ENCODE measurements at places on chromosomes 2 and 18.
A peak's percentile ranks its signal among the peaks of the same experiment; 100 is the strongest.

GRCh38 chr2:225512876-225513540 is 113.5 kb downstream of the NYAP2 start:
- DNase-seq = no peak

- no peak for DNase-seq
Measured at GRCh38 chr2:207697411-207697810, 14.0 kb upstream of the CCNYL1 start.

- DNase-seq = no peak
Measured at GRCh38 chr2:204213588-204213987, 277.0 kb downstream of the ICOS start.

DNA sequence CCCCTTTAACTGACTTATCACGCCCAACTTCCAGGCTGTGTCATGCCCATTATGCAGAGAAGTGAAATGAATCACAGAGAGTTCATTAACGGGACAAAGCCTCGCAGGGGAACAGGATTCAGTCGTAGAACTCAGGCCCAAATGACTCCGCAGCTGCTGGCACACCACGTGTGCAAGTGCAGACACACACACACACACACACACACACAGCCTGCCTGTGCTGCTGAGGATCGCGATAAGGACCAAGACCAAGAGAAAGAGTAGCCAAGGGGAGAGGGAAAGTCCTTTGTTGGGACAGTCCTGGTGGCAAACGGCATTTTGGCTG is 90.0 kb upstream of the TAF1B start:
- peak; percentile 95 for DNase-seq

DNA sequence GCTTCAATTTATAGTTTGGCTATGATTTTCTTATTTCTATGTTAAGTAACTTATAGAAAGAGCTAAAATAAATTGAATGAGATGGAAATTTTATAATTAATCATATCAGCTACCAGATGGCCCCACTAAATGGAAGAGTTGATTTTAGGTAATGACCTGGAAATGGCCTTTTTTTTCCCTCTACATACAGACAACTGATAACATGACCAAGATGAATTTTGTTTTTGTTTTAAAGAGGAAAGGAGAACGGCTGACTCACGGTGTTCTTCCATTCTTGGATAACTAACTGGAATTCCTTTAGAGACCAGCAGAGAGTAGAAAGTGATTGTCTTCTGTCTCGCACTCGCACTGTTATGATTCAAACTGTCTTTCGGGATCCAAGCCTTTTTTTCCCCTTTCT is 91.0 kb downstream of the TMEM185B start:
- no peak for DNase-seq

GRCh38 chr2:40396124-40396523 is 55.8 kb downstream of the SLC8A1 start:
- no peak for DNase-seq

- no peak for DNase-seq
Measured at GRCh38 chr2:239111401-239112100, 263.7 kb downstream of the TWIST2 start.

GRCh38 chr2:5612666-5613065 is 79.5 kb upstream of the SOX11 start:
- no peak for DNase-seq

DNA sequence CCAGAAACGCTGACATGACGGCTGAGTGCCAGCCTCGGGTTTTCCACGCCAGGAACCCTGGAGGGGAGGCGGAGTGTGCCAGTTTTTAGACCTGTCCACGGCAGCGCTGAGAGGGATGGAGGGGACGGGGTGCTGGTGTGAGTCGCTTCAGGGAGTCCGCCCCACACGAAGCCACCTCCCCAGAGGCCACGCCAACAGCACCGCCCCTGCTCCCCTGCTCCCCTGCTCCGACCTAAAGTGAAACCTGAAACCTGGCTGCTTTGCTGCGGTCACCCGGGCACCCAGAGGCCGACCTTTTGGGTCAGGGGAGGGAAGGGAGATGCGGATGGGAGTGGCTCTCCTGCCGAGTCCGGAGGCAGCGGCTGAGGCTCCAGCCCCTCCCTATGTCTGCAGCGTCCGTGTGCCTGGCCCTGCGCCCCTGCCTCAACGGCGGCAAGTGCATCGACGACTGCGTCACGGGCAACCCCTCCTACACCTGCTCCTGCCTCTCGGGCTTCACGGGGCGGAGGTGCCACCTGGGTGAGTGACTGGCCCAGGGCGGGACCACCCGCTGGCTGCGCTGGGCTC is 38.1 kb downstream of the SNED1 start:
- no peak for DNase-seq

DNA sequence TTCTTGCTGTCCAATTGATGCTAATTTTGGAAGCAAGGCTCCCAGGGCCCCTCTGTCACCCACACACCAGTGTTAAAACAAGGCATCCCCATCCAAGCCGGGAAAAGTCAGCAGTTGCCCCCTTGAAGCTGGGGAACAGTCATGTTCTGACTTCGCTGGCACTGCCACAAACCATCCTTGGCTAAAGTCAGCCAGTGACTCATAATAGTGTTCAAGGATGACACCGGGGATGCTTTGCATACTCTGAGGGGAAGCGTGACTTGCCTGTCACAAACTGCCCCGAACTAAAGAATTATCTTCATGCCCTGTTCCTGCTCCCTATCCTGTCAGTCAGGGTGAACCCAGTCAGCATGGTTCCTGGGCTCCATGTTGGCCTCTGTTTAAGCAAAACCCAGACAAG is 37.0 kb downstream of the TGFA start:
- peak; percentile 90 for DNase-seq

GRCh38 chr2:118049140-118049815 is 35.4 kb upstream of the CCDC93 start:
- DNase-seq = no peak

DNA sequence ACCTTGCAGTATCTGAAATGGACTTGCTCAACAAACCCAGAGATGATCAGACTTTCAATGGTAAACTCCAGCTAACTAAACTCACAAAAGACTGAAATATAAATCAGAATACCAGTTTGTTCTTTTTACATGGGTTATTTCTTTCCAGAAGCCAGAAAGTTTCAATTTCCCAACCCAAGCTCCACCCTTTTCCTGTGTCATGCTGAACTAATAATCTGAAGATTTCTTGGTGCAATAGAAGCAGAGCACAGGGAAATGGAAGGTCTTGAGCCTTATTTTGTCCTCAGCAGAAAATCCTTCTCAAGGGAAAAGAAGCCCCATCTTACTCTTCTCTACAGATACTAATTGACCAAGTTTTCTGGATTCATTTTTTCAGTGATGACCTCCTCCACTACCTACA is 93.3 kb upstream of the PAPOLG start:
- peak; percentile 56 for DNase-seq

GRCh38 chr2:123540291-123540690 is 484.8 kb upstream of the CNTNAP5 start:
- no peak for DNase-seq

GRCh38 chr2:54428108-54428831 is 27.9 kb upstream of the SPTBN1 start:
- no peak for DNase-seq

- DNase-seq = no peak
Measured at GRCh38 chr2:72255540-72255939, 107.9 kb upstream of the CYP26B1 start.

DNA sequence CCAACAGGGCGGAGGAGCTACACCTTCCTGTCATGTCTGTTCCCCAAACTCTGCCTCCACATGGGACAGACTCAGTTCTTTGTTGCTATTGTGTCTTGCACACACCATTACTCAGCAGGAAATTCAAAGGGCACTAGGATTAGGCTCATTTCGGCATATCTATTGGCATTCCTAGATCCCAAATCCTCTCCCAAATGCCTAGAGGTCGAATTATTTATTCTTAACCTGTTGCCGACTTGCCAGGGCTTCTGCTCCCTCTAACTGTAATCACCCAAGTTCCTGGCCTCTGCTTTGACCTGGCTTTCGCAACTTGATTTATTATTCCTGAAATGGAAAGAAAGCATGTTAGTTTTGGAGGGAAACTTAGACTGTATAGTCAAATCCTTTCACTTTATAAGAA is 67.8 kb upstream of the ST6GAL2 start:
- no peak for DNase-seq

DNA sequence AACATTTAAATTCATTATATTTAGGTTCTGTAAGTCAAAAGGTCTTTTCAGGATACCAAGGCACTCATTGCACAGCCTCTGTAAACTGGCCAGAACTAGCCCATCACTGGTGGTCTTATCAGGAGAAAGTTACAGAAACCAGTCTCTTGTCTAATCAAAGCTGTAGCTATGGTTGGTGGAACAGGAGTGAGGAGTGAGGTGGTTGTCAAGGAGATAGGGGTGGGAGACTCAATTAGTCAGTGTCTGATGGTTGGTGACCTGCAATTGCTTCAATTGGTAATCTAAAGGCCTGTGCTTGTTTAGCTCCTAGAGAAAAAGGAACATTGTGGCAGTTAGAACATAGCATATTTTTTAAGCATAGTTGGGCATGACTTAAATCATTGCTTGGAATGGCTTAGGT is 458.6 kb upstream of the CDH2 start:
- no peak for DNase-seq

GRCh38 chr2:130933501-130933900 is 96.8 kb downstream of the ARHGEF4 start:
- DNase-seq = no peak
